Activated CD4-positive, alpha-beta T cell treated with anti-CD3 and anti-CD28 coated beads, Interleukin-2, amount 10 ng/mL, durations not matched to agents 24 days and 14 days (primary cell): ENCODE measurements at places on chromosomes 3 and 15. TPM values are rescaled to one million over a fixed set of nuclear protein-coding genes. Genes with fewer than 3 reads are reported as not detected.
A peak's percentile ranks its signal among the peaks of the same experiment; 100 is the strongest.

DNA sequence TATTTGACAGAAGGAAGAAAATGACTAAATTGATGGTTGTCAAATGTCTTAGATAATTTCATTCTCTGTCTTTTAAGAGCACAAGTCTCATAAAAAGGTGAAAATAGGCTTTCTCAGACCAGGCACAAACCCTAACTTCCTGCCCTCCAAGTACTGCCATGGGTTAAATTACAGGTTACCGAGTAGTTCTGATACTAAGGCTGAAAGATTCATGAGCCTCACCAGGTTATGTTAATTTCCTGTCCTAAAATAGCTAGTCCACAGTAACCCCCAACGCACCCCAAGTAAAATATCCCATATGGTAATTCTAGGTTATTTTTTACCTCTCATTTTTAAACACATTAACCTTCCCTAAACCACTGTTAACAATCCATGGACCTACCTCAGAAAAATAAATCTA is 42.0 kb downstream of the GSK3B start:
- no peak for DNase-seq

SMAD6 gene
- 0.19 and 0.40 TPM in 2 replicates for total RNA-seq

- DNase-seq: no peak
Measured at GRCh38 chr3:106783231-106783630, 594.0 kb upstream of the CCDC54 start.

DNA sequence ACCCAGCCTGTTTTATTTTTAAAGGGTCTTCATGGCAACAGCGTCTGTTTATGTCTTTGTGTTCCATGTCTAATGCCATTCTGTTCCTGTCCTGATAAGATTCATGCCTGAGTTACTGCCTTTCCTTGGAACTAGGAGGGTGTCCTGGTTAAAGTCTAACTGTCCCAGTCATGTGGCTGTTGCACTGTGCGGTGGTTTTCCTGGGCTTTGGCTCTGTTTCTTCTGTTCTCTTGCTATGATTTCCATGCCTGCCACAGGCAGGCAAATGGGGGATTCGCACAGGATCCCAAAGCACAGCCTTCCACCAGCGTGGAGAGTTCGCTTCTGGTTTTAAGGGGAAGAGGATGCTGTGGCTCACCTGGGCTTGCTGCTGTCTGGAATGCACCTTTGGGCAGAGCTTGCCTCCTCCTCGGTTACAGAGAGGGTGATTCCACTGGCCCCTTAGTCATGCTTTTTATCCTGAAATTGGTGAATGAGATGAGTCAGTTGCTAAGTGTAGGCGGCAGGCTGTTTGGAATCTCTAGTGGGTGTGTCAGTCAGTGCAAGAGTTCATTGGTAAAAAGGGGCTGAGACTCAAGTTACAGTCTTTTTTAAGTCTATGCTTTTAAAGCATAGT is 86.8 kb downstream of the CCK start:
- DNase-seq: no peak

THAP10 gene
- total RNA-seq: not detected in 2 replicates

DNA sequence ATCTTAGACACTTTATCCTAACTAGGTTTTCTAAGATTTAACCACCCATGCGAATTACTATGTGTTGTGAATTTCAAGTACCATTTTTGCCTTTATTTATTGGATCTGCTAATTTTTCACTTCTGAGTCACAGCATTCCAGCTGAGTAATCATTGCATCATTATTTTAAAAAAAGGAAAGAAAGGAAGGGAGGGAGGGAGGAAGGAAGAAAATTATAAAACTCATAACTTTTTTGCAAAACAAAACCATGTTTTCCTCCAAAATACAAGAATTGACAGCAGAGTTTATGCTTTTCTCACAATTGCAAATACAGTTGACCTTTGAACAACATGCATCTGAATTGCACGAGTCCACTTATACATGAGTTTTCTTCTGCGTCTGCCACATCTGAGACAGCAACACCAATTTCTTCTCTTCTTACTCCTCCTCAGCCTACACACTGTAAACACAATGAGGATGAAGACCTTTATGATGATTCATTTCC is 651.4 kb upstream of the NECTIN3 start:
- no peak for DNase-seq

DNA sequence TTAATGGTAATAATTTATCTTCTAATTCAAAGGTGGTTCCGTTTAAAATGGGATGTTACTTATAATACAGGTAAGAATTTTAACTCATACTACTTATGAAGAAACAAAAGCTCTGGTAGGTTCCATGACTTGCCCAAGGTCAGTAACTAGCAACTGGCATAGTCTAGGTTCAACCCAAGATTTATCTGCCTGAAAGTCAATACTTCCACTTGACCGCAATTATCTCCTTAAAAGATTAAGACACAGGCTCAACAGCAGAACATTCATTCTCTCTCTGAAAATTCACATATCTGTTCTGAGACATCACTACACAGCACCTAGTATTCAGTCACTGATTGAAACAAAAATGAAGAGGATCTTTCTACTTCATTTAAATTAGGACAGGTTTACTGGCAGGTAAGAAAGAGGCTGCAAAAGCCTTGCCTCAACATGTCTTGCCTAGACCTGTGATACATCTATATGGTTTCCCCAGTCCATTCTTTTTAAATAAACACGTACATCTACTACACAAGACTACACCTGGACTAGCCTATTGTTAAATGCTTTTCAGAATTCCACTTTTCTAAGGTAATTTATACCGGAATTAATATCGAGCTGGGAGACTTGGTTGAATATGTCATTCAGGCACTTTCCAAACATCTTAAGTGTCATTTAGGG is 1.2 kb downstream of the CSNK1G1 start:
- no peak for DNase-seq

CAPN3 gene
- 1.3 and 2.3 TPM in 2 replicates for total RNA-seq

DNA sequence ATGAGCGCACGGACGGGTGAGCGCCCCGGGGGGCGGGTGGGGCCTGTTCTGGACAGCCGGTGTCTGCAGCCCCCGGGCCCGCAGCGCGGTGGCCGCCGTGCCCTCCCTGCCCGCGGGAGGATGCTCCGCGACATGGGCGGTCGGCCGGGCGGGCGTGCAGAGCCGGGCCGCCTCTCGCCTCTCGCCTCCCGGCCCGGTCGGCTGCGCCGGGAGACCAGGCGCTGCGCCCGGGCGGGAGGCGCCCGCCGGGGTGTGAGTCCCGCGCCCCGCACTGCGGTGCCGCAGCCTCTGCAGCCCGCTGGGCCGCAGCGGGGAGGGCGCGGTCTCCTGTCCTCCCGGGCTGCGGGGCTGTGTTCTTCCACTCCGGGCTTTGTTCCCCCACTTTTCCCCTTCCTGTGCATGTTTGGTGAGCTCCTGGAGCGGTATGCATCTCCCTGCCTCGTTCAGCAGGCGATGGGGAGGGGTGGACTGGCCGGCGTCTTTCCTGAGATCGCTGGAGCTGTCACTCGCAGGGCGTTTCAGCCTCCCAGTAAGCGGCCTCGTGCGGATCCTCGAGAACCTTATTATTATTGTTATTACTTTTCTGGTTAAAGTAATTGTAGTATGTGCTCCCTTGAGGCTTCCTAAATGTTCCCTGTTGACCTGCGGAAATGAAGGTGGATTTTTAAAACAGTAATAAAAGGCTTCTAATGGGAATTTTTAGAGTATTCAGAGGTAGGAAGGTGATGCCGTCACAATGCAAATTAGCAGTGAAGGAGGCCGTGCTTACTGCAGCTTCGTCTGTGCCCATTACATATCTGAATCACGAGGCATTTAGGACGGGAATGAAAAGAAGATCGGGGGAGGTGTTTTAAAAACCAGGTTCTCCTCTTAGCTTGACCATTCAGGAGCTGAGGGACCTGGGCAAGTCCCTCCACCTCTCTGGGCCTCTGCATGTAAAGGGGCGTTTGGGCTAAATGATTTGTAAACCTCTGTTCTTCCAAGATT is 593 bp downstream of the TMOD2 start:
- peak; percentile 68 for DNase-seq

DNA sequence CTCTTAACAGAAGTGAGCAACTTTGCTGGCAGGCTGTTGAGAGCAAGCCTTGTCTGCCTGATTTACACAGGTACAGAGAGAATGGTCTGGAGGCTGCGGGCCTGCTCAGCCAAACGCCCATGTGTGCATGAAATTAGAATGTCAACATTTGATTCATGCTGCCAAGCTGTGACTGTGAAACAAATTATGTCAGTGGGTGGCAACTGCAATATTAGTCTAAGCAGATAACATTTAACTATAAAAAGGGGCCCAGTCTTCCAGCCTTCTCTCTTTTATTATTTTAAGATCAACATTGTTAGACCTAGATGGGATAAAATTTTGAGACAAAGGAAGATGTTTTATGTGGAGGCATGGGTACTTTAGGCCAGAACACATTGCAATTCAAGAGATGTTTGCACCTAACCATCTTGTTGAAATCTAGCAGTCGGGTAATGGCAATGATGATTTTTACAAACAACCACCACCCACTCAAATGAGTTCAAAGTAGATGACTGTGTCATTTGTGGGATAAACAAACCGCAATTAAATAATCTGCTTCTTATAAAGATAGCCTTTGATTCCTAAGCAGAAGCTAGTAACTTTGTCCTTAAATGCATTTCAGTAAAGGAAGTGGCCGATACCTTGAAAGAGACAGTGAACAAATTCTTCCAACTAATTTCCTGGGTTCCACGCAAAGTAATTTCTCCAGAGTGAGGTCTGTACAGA is 70.2 kb downstream of the FOXB1 start:
- no peak for DNase-seq

DNA sequence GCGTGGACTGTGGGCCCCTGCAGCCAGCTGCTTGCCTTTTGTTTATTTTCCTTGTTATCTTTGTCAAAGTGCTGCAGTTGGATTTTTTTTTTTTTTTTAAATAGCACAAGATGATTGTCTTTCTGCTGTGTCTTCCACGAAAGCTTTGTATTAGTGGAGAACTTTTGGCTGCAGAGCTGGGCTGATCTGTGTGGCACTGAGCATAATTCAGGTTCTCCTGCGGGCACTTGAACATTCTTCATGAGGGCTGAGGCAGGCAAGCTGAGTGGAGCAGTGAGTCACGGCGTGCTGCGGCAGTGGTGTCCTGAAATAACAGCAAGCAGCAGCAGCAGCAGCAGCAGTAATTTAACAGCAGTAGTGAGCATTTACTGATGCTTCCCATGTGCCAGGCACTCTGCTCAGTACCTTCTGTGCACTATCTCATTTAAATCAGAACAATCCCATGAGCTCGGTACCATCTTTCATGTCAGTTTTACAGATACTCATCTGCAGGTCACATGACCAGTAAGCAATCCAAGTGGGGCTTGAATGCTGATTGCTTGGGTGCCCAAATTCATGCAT is 45.8 kb downstream of the MITF start:
- DNase-seq: no peak

ISLR2 gene
- total RNA-seq: not detected in 2 replicates

DNA sequence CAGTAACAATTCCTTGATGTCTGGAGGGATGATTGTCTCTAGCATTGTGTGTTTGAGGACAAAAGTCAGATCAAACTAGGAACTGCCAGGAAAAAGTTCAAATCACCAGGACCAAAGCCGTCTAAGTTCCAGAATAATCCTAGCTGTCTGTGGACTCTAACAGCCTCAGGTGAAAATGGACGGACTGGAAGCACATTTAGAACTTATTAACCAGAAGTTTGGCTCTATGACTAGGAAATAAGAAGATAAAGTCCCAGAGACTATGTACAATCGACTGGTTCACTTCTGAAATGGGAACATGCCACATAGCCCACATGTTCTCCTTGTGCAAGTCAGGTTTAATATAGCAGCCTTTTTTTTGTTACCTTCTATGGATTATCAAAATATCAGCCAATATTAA is 50.6 kb upstream of the SGO1 start:
- no peak for DNase-seq

TTC21A gene
- total RNA-seq: 0.54 and 0.89 TPM in 2 replicates

GOLGA6L10 gene
- total RNA-seq: 0.76 and 0.96 TPM in 2 replicates
